Panc1 (cell line): ENCODE measurements at places on chromosomes 3 and 15.

DNA sequence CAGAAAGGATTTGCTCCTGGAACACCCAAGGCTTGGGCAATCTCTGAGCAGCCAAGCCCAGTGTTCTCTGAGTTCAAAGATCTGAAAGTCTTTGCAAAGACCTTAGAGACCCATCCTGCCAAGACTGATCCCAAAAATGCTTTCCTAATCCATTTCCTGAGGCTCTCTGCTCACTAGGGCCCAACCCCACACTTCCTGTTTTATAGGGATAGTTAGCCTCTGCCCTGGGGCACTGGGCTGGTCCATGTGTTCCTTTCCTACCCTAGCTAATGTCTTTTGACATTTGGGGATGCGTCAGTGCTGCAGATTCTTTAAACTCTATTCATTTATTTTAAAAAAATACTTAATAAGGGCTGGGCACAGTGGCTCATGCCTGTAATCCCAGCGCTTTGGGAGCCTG is 372.7 kb downstream of the ROBO2 start:
- DNase-seq: no peak

DNA sequence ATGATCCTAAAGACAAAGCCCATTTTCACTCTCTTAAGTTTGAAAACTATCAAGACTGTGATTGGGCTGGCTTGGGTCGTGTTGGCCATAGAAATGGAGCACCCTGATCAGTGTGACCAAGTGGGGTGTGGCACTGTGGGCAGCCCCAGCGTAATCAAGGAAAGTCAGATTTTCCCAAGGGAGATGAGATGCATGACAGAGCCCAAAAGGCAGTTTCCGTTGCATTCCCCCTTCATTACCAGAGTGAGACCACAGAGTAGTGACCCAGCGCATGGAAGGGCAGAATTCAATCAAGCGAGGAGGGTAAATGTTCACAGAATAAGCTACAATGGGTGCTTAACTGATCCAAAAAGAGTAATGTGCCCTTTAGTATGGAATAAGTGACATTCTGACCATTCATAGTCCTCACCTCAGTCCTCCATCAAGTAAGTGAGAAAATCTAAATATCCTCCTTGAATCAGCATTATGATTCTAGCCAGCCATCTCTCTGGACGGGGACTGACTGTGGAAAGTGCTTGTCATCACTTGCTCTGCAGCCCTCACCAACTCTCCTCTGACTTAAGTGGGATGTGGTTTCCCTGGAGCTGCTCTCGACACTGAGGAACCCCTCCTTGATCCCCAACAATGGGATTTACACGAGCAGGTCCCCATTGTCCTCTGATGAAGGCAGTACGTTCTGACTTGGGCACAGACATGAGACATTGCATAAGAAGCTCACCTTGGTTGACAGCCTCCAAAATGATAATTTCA is 430.5 kb downstream of the OCA2 start:
- no peak for DNase-seq

DNA sequence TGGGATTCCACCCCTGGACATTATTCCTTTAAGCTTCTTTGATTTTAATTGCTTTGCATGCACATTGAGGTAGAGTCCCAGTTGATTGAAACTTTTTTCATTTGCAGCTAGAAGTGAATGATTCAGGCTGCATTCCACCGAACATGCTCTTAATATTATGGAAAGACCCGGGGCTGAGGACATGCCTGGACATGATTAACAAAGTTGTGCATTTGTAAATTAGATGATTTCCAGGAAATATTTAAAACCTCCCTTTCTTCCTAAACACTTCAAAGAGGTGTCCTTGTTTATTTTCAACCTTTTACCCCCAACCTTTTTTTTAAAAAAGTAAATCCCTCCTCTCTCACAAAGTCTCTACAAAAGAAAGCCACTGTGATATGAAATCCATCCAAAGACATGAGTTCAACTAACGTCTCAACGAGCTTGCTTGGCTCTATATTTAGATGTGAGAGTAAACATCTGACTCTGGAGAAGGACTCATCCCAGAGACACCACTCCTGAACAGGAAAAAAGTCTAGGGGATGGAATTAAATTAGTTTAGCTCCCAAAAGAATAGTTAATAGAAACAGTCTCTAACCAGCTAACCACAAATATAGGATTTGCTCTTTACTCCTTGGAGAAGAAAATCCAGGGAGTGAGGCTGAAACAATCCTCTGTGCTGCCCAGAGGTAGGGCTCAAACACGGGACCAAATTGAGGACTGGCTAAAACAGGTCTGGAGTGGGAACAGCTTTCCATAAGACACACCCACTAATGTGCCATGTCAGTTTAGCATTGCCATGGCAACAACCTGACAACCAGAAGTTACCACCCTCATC is 83.1 kb downstream of the XXYLT1 start:
- DNase-seq: no peak

- DNase-seq: no peak
Observed at GRCh38 chr3:64047787-64048186, 24.5 kb upstream of the PSMD6 start.

GRCh38 chr3:141065841-141066805 is 15.0 kb downstream of the SPSB4 start:
- no peak for DNase-seq

- no peak for DNase-seq
Observed at GRCh38 chr3:170829546-170830272, 40.3 kb downstream of the RPL22L1 start.

DNA sequence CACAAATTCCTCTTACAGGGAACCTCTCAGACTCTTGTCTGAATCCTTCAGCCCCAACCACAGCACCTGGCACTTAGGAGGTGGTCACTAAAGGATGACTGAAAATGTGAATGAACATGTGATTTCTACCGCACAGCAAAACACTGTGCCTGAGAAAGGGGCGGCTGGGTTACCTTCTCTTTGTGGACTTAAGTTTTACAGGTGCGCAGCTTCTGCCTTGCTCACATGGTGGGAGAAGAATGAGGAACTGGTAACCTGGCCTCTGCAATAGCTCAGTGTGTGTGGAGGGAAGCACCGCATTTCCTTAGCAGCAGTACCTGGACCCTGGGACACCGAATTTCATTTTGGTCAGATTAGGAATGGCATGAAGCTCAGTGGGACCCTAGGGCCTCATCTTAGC is 9.8 kb upstream of the ETV5 start:
- no peak for DNase-seq

GRCh38 chr15:47437491-47437890 is 279.8 kb upstream of the SEMA6D start:
- no peak for DNase-seq

GRCh38 chr3:71891483-71891882 is 106.5 kb upstream of the PROK2 start:
- DNase-seq: no peak

DNA sequence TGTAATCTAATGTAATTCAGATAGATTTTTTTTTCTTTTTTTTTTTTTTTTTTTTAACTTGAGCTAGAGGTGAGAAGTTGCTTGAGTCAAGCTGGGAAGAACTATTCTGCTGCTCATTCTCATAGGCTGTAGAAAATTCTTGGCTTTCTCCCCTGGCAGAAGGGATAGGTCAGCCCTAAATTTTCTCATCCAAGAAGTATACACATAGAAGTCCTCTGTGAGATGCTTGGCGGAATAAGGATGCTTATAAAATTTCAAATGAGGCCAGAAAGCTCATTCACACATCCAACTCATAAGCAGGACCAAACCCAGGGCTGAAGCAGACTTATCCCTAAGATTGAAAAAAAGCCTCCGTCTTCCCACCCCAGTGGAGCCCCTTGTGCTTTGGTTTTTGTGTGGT is 572.5 kb downstream of the SQOR start:
- no peak for DNase-seq

DNA sequence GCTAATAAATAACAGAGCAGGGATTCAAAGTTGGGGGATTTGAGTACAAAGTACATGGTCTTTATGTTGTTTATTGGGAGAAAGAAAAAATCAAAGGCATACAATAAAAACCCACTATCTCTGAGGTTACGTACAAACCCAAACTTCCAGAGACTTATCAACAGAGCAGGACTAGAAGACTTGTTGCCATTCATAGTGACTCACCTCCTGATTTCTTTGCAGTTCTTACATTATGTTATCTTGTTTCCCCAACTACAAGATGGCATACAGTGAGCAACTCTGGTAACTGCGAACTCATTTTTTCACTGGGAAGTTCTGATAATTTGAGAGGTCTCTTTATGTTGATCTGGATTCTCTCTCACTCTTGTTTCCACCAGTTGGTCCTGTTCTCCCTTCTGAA is 80.6 kb upstream of the ETV5 start:
- DNase-seq: no peak

GRCh38 chr3:27723815-27724458 is 1.8 kb upstream of the EOMES start:
- no peak for DNase-seq

GRCh38 chr3:111802163-111802625 is 56.9 kb upstream of the PHLDB2 start:
- DNase-seq: no peak

GRCh38 chr15:96345560-96346399 is 15.3 kb downstream of the NR2F2 start:
- no peak for DNase-seq

DNA sequence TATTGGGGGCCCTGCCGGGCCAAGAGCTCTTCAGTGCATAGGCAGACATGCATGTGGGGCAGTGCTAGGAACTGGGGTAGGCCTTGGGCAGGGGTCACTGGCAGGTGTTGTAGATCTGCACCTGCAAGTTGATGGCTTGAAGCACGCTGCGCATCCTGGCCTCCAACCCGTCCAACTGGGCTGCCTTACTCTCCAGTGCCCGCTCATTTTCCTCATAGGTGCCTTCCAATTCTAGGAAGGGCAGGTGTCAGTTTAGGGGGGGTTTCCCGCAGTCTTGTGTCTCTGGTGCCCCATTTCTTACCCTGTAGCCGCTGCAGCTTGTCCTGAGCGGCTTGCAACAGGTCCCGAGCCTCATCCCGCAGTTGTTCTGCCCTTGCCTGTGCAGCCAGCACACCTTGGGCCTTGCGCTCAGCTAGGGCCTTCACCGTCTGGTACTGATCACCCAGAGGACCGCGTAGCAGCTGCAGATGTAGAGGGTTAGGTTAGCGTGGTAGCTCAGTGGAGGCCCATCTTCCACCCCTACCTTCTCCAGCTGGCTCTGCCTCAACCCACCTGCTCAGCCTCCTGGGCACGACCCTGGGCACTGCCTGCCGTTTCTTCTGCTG is 611 bp upstream of the USP19 start:
- no peak for DNase-seq
